ENCODE measurements at places on chromosomes 2 and 18.

DNA sequence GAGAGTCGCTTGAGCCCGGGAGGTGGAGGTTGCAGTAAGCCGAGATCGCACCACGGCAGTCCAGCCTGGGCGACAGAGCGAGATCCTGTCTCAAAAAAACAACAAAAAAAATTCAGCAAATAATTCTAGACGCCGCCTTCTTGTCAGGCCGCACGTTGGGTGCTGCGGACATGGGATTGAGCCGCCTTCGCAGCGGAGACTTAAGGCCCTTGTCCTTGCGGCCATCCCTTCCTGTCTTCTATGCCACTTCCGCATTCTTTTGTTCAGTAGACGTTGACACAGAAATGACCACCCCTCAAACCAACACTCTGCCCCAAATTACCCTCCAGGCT is 15.8 kb downstream of the PTPN18 start:
- DNase-seq, result peak; percentile 72

DNA sequence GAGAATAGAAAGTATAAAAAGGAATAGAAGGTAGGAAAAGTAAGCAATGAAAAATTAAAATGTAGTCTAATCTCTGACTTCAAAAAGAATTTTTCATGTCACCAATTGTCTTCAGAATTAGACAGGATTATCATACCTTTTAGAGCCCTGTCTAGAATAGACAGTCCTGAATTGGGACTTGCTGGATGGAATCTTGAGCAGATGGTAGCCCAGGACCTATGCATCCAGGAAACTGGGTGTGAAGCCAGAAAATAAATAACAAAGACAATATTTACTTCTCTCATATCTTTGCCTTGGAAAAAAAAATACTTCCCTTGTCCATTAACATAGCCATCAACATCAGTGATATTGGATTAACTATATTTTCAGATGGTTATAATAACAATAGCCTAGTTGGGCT is 97.8 kb upstream of the UNC80 start:
- DNase-seq, result peak; percentile 3

GRCh38 chr2:181264441-181264840 is 192.7 kb upstream of the ITGA4 start:
- DNase-seq, result no peak

DNA sequence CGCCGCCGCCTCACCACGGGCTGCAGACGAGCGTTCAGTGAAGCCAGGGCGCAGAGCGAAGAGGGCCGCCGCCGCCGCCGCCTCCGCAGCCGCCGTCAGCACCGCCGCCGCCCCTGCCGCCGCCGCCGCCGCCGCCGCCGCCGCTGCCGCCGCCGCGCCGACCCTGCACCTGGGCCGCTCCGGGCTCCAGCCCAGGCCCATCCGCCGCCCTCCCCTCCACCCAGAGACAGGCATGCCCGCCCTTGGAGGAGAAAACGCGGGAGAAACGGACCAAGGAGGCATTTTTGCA is 3.0 kb downstream of the POU3F3 start:
- DNase-seq, result no peak

- no peak for DNase-seq
Measured at GRCh38 chr2:99336804-99337112, 431 bp upstream of the EIF5B start.

DNA sequence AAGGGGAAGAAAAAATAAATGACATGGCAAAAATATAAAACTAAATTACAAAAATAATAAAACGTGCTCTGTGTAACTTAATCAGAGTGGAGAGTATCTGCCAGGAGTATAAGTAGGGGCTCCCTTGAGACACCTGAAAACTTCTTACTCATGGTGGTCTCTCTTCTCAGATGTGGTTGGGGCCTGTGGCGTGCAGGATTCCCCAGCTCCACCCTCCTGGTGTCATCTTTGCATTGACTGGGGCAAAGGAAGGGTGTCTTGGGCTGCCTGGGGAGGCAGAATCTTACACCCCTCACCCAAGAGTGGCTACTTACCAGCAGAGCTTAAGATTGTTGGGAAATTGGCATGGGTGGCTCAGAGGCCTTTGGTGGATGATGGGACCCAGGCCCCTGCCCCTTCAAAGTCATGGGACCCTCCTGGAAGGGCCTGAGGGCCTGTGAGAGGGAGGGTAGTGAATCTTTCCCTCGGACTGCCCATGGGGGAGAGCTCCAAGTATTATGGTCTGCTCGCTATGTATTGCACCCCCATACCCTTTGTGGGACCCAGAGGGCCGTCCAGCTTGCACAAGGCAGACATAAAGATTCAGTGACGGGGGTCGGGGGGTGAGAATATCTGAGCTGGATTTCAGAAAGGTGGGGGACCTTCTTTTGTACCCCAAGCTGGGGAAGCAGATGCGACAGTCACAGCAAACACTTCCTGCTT is 6.9 kb upstream of the TRAF3IP1 start:
- no peak for DNase-seq

DNA sequence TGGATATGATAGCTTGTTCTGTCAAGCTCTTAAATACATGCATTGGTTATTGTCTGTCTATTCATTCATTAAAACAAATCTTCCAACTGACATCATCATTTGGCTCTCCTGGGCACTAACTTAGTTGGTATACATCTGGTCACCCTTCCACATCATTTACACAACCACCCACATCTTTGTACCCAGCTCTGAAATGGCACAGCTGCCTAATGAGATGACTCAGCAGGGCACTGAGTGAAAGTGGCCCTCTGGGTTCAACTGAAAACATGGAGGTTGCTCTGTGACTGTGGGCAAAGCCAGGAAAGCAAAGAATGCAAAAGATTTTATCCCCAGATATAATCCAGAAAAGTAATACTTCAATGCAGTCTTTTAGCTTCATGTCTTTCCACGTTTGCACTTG is 234.0 kb upstream of the MAP2 start:
- DNase-seq, result peak; percentile 78

DNA sequence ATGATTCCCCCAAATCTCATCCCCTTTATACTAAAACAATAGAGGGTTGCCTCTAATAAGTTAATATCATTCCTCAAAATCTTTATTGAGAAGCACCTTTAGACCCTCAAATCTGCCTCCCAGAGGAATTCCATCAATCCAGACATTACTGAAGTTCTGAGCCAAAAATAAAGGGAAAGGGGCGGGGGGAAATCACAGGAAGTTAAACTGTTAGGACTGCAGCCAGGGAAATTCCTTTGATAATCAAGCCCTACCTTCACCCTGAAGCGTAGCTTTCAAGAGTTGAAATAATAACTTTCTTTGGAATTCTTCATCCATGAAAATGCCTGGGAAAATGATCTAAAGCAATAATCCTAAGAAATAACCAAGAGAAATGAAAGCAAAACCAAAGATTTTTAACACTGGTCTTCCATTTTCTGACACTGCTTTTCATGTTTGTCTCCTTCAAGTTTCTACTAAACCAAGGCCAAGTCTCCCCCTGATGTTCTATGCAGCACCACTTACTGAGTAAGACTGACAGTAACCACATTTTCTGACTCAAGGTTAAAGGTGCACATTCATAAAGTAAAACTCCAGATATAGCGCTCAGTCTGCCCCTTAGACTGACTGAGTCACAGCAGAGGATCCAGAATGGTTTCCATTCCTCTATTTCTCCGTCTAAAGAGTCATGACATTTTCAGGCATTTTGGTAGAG is 78.2 kb downstream of the TCF4 start:
- DNase-seq, result no peak

GRCh38 chr2:177044671-177045070 is 167.9 kb upstream of the HNRNPA3 start:
- DNase-seq, result no peak

DNA sequence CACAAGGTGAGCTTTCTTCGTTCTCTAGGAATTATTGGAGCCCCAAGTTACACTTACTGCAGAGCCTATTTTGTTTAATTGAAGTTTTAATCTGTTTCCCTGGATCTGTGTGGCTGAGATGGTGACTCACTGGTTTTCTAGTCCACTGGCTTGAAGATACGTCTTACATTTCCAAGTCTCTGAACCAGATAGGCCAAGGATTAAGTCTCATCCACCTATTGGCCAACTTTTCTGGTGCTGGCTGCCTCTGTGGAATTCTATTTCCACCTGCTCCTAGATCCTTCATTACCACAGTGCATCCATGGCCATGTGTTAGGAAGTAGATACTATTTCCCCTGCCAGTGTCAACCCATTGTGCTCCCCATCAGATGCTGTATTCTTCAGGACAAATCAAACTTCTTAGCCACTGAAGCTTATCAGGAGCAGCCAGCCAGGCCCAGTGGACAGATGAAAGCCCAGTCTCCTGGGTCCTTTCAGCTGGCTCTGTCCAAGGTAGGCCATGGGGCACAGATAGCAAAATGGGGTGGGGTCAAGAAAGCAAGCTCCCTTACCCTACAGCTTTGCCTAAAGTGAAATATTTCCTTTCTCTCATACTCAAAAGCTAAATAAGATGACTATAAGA is 198.8 kb upstream of the TCF4 start:
- DNase-seq, result no peak

DNA sequence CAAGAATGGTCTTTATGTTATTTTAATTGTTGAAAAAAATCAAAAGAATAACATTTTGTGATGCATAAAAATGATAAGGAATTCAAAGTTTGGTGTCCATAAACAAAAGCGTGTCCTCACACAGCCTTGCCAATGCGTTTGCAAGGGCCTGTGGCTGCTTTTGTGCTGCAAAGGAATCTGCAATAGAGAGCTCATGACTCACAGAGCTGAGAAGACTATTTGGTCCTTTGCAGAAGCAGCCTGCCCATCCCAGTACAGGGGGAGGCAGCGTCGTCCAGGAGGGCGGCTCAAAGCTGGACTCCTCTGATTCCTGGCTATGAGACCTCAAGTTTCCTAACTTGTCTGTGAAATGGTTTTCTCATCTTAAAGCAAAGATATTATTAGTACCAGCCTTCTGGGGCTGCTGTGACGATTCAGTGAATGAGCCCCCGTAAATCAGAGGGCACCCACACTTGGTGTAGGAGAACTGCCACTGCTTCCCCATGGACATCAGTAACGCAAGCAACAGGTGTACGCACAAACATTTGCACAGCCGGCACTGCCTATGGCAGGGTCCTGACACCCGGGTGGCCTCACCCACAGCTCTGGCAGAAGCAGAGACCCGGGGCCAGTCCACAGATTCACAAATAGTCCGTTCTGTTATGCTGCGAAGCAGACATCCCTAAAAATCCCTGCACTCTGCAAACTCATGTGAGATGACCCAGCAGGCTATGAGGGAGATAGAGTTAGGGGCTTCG is 70.6 kb upstream of the ASAP2 start:
- no peak for DNase-seq

DNA sequence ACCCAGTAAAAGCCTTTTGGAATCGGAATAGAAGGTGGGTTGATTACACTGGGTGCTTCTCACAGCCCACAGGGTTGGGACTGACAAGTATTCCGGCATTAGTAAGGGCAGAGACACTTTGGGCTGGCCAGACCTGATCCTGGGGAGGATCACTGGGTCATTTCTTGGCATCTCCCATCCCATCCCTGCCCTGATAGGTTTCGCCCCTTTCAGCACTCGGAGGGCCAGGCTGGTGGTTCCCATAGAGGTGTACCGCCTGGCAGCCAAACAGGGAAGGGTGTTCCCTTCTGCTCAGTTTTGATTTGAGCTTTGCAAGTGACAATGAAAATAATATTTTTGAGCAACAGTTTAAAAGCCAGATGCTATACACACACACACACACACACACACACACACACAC is 37.3 kb downstream of the CYP1B1 start:
- no peak for DNase-seq

- peak; percentile 48 for DNase-seq
Measured at GRCh38 chr2:85584857-85585780, 888 bp downstream of the VAMP5 start.

DNA sequence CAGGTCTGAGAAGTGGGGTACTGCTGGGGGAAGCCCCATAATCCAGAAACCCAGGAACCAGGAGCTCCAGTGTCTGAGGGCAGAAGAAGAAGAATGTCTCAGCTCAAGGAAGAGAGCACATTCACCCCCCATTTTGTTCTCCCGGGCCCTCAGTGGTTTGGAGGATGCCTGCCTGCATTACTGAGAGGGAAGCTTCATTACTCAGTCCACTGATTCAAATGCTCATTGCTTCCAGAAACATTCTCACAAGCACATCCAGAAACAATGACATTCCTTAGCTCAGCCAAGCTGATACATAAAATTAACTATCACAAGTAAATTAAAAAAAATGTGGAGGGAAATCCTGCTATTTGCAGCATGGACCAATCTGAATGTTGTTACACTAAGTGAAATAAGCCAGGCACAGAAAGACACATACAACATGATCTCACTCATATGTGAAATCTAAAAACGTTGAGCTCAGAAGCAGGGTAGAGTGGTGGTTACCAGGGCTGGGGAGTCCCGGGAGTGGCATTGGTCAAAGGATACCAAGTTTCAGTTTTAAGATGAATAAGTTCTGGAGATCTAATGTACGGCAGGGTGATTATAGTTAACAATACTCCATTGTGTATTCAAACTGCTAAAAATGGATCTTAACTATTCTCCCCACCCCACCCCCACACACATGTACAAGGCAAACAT is 459.3 kb downstream of the GALR1 start:
- DNase-seq, result no peak

GRCh38 chr2:169285531-169286235 is 76.7 kb downstream of the LRP2 start:
- DNase-seq, result peak; percentile 30

GRCh38 chr2:182610231-182610630 is 105.8 kb upstream of the DNAJC10 start:
- DNase-seq, result no peak

GRCh38 chr2:127143841-127144782 is 37.2 kb upstream of the BIN1 start:
- DNase-seq, result no peak

- DNase-seq, result peak; percentile 32
Measured at GRCh38 chr2:200306931-200307723, 634 bp downstream of the SPATS2L start.

DNA sequence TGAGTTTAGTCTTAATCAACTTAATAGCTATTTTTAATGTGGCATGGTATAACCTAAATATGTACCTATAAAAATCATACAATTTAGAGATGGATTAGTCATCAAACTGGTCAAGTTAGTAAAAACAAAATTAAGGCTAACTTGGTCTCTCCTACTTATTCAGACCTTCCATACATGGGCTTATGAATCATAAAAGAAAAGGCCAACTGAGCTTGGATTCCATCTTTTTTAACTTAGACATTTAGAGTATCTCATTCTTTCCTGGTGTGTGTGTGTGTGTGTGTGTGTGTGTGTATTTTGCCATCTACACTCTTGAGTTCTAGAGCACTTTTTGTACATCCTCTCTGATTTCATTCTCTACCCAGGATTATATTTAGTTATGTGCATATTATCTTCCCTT is 637.5 kb downstream of the PLCL1 start:
- DNase-seq, result no peak

GRCh38 chr2:98903767-98904485 is 32.1 kb downstream of the CRACDL start:
- DNase-seq, result peak; percentile 49

GRCh38 chr2:165196411-165196810 is 7.4 kb downstream of the SCN3A start:
- no peak for DNase-seq

All from NCI-H69 (cell line).